Activated CD4-positive, alpha-beta T cell treated with anti-CD3 and anti-CD28 coated beads, Interleukin-2, amount 50 U/mL, for 4 hours (primary cell): ENCODE measurements at places on chromosomes 1 and 21.

DNA sequence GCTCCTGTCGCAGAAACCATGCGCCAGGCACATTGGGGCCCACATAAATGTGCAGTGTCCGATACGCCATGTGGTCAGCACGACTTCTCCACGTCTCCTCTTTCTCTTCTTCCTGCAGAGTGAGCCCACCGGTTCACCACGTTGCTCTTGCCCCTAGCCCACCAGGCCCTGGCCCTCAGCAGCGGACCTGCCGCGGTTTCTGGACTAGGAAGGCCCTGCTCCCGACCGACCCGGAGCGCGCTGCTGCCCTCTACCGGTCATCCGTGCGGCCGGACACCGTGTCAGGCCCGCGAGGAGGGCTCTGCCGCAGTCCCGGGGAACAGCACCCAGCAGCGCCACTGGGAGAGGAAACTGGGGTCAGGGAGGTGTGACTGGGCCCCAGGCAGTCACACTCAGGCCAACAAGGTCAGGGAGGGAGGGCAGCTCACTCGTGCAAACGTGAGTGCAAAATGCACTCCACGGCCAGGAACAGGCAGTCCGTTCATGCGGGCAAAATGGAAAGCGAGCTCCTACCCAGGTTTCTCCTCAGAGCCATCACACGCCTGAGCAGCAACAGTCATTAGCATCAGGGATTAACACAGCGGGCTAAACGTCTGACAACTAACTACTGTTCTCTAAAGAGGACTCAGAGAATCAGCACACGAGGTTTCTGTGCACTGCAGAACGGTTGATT lies 13.7 kb downstream of the TLR5 start:
- DNase-seq = peak; percentile 64

DNA sequence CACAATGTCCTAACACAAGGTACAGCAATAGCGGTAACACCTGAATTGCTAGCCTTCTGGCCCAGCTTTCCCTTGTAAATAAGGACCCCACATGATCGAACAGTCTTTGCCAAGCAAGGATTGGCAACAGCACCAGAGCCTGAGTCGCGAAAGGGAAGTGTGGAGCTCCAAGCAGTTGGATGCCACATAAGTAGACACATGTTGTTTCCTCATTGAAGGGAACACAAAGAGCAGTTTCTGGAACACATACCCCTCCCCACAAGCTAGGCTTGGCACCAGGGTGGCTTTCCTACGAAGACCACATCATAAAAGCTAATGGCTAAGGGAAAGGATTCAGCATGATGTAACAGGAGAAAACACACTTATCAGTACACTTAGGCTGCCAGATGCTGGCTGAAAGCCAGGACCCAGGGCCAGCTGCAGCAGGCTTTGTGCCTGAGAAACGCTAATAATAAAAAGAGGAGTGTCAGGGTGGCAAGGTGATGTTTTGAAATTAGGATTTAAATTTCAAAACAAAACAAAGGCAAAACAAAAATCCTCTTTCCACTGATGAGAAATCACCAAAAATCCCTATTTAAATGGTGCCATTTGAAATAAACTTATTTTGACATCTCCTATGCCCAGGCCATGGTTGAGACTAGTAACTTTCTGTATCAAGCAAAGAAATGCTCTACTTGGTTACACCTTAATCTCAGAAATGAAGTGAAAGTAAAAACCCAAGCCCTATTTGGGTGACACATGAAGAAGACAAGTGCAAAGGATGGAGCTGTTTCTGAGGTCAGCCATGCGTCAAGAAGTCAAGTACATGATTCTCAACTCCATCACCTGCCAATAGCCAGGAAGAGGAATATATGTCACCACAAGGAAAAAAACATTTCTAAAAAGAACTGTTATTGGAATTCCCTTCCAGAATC lies 11.9 kb upstream of the CPLANE2 start:
- DNase-seq = no peak

DNA sequence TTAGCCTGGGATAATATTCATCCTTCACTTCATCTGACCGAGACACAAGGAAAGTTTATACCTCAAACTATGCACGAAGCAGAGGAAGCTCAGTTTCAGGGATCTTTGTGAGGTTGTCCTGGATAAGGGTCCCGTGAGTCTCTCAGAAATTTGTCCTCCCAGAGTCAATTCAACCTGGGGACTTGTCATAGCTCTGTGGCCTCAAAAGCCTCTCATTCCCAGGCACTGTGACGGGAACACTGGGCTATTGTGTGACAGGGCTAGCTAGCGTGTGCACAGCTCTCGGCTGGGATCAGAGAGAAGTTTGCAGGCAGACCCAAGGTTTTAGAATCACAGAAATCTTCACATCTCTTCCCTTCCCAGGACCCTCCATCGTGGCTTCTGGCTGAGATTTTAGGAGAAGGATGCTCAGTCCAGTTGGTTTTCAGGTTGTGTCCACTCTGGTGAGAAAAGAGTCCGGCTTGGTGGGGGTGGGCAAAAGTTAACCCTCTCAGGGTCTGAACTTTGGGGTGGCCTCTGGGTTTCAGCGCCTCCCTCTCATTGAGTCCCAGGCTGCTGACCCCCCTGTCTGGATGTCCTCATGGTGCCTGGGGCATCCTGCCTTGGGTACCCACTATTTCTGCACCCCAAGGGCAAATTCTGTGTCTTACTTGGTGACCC lies 20.4 kb upstream of the LBR start:
- DNase-seq = no peak

GRCh38 chr1:214587165-214587564 lies 15.8 kb upstream of the CENPF start:
- no peak for DNase-seq

- DNase-seq = no peak
These were observed 52.5 kb upstream of the TINAGL1 start for GRCh38 chr1:31523769-31524168.

DNA sequence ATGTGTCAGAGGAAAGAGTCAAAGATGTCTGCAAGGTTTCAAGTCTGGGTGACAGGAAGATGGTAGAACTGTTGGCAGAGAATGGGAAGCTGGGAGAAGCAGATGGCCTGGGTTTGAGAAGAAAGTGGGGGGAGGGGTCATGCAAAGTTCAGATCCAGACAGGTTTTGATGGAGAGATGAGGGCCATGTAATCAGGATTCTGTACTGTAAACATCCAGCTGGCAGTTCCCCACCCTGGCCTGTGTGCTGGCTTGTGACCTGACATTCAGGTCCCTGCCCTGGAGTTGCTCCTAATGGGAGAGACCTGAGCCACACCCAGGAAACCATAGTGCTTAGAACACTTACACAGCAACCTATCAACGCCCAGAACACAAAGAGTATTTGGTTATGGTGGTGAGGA lies 15.6 kb upstream of the ETV3 start:
- DNase-seq = no peak

GRCh38 chr1:4837031-4837600 lies 182.7 kb downstream of the AJAP1 start:
- no peak for DNase-seq

- no peak for DNase-seq
These were observed 25.7 kb downstream of the DIO1 start for GRCh38 chr1:53919675-53920066.

DNA sequence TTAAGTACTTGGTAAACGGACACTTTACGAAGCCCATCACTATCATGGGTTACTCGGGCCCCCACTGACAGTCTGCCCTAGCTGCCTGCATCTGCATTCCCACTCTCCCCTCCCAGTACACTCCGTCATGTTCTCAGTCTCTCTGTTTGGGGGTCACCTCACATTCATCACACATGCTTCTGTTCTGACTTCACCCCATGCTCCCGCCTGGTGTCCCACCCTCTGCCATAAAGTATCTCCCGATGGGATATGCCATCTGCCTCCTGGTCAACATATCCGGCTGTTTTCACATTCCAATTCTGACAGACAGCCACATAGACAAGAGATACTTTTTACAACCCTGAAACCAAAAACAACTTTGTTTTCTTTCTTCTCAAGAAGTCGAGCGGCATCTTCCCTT lies 1.0 kb downstream of the OLFML2B start:
- DNase-seq = no peak

- no peak for DNase-seq
These were observed 37.2 kb downstream of the RRP1 start for GRCh38 chr21:43826623-43826974.

DNA sequence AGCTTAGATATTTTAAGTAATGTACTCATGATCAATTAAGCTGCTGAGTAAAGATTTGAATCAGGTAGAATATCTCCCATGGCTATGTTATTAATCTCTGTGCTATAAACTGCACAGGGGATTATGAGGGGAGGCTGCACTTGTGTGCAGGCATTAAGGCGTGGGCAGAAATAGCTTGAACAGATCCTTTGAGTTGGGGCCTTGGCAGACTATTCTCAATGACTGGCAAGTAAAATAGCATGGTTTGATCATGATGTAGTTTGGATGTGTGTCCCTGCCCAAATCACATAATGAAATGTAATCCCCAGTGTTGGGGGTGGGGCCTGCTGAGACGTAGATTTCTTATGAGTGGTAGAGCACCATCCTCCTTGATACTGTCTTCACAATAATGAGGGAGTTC lies 220.3 kb downstream of the PLPP3 start:
- DNase-seq = no peak

GRCh38 chr1:156645666-156646065 lies 3.7 kb downstream of the BCAN start:
- no peak for DNase-seq

- no peak for DNase-seq
These were observed 3.3 kb upstream of the CD55 start for GRCh38 chr1:207318072-207318619.

DNA sequence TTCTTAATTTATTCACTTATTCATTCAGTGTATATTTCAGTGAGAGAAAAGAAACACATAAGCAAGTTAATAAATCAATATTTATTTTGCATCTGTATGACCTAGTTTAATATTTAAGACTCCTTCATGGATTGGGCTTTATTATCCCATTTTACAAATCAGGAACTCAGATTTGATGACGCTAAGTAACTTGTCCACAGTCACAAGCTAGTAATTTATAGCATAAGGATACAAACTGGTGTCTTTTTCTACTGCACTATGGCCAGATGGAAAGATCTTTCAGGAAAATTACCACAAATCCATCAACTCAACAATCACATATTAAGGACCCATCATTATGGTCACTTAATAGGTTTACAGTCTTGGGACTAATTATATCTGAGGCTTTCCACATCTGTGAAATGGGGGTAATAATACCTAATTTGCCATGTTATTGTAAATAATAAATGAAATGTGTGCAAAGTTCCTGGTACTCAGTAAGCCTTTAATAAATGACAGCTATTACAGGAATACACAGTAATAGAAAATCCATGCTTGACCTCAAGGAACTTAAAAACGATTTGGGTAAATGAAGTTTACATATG lies 13.3 kb downstream of the CDKN2C start:
- DNase-seq = no peak

- DNase-seq = no peak
These were observed 3.1 kb upstream of the KCNE2 start for GRCh38 chr21:34360488-34361241.

GRCh38 chr1:153771841-153772593 lies 3.2 kb upstream of the SLC27A3 start:
- no peak for DNase-seq

DNA sequence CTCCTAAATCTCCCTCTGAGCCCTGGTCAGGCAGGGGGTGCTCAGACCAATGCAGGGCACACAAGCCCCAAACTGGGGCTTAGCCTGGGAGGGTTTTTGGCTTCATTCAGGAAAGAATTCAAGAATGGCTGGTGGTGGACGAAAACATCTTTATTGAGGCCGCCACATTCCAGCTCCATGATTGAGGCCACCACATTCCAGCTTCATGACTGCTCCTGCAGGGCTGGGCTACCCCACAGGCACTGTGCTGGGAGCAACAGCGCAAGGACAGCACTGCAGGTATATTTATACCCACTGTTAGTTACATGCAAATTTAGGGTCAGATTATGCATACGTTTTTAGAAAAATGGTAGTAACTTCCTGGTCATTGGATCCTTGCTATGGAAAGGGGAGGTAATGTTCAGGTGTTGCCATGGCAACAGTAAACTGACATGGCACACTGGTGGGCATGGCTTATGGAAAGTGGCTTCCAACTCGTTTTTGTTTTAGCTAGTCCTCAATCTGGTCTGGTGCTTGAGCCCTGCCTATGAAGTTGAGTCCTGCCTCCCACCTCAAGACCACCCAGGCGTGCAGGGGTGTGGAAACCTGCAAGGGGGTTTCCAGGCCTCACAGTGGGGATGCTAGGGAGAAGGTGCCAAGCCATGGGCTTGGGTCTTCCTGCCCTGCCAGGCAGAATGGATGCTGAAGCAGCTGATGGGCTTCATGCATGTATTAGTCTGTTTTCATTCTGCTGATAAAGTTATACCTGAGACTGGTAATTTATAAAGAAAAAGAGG lies 348.7 kb upstream of the AJAP1 start:
- no peak for DNase-seq

- DNase-seq = no peak
These were observed 26.6 kb downstream of the SCYL3 start for GRCh38 chr1:169867012-169867675.

- DNase-seq = no peak
These were observed at the start of gene TRIM63 for GRCh38 chr1:26067432-26067911. Gene TRIM63, minus strand, starts transcription at chr1:26067630. Its CDS starts 136 bp downstream, at chr1:26067494.

- no peak for DNase-seq
These were observed 7.5 kb upstream of the MAN1A2 start for GRCh38 chr1:117359561-117360289.

GRCh38 chr1:148354284-148354912 lies 128.7 kb downstream of the PPIAL4G start:
- no peak for DNase-seq

GRCh38 chr1:29648798-29649188 lies 412.5 kb downstream of the PTPRU start:
- no peak for DNase-seq

DNA sequence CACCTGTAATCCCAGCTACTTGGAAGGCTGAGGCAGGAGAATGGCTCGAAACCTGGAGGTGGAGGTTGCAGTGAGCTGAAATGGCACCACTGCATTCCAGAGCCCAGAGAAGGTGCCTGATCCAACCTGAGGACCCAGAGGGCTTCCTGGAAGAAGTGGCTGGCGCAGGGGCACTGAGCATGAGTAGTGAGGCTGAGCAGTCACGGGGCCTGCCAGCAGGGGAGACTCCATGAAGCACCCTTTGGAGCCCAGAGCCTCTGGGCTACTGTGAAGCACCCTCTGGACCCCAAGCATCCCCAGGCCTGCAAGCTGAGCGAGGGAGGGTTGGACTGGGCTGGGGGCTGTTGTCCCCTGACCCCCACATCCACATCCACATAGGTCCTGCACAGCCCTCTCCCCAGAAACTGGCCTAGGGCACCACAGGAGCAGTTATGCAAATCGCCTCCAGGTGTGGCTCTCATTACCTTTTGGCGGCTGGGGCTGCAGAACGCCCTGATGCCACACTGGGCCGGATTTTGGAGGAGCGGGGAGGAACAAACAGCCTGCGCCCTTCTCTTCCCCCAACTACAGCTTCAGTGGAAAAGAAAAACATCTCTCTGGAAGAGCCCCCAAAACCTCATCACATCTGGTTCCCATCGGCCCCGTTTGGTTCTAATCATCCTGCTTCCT lies 78.2 kb upstream of the TARDBP start:
- no peak for DNase-seq

- DNase-seq = no peak
These were observed 39.0 kb upstream of the BCAS2 start for GRCh38 chr1:114620419-114620818.

- no peak for DNase-seq
These were observed at the start of gene LPAR3 for GRCh38 chr1:84892705-84893618. Gene LPAR3, minus strand, starts transcription at chr1:84893206. Its CDS starts 27,086 bp downstream, at chr1:84866120.
